Activated naive CD8-positive, alpha-beta T cell treated with anti-CD3 and anti-CD28 coated beads, Interleukin-2, amount 50 U/mL, for 24 hours (primary cell): ENCODE measurements at places on chromosomes 1 and 21.

GRCh38 chr1:215529571-215529970, 37.5 kb upstream of the KCTD3 start:
- H3K4me1 ChIP-seq, result no peaks in the 10 kb centered on the region
- no peak overlapping the region for H3K27ac ChIP-seq

- H3K27me3 ChIP-seq, result peaks cover 5% of the 10 kb centered on the region
- DNase-seq, result no peak
- no peaks in the 10 kb centered on the region for H3K4me1 ChIP-seq
- no peak overlapping the region for H3K4me3 ChIP-seq
- no peak overlapping the region for H3K27ac ChIP-seq
- H3K36me3 ChIP-seq, result no peaks in the 10 kb centered on the region
These were observed 253.2 kb downstream of the GRIK3 start for GRCh38 chr1:36781098-36781497.

DNA sequence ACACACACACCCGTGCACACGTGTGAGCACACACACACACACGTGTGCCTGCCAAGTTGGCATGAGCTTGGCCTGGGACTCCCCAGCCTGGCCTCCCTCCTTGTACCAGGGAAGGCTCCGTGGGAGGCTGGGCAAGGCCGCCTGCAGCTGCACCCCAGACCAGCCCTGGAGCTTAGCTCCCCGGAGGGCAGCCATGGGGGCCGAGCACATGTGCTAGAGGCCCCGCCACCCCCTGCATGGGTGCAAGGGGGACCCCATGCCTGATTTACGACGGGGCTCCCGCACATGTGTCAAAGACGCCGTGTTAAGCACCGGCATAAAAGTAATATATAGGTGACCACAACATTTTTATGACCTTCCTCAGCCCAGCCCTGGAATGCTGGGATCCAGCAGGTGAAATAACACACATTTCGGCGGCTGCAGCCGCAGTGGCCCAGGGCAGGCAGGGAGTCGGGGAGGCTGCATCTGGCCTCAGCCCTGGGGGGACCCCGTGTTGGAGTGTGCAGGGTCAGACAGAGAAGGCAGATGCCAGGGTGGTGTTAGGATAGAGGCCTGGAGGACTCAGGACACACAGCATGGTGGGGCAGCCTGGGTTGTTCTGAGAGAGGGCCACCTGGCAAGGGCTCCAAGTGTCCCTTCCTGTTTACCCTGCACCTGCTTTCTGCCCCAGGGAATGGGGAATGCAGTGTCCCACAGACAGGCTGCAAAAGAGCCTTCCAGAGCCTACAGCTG, 56.3 kb downstream of the WNT9A start:
- no peaks in the 10 kb centered on the region for H3K36me3 ChIP-seq
- H3K27ac ChIP-seq, result no peak overlapping the region
- peak; percentile 1 for DNase-seq

DNA sequence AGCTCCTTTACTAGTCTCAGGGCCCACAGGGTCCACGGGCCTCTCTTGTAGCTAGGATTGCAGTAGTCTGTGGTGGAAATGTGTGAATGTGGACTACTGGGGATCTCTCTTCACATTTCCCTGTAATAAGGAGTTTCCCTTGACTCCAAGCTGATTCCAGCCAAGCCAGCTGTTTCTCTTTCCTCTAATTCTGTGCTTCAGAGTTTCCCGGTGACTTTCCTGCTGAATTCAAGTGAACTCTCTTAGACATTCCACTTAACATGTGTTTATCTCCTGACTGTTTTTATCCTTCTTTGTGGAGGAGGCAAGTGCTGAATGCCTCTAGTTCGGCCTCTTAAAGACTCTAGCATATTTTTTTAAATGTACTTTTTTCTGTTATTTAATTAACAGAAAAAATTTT, 354.0 kb upstream of the RGS18 start:
- H3K27ac ChIP-seq, result no peak overlapping the region
- no peak overlapping the region for H3K4me3 ChIP-seq
- H3K36me3 ChIP-seq, result no peaks in the 10 kb centered on the region
- DNase-seq, result no peak

GRCh38 chr21:31190516-31190915, 152.2 kb upstream of the KRTAP19-8 start:
- H3K4me3 ChIP-seq, result no peak overlapping the region
- H3K27ac ChIP-seq, result peak overlapping the region; percentile 1
- DNase-seq, result no peak

DNA sequence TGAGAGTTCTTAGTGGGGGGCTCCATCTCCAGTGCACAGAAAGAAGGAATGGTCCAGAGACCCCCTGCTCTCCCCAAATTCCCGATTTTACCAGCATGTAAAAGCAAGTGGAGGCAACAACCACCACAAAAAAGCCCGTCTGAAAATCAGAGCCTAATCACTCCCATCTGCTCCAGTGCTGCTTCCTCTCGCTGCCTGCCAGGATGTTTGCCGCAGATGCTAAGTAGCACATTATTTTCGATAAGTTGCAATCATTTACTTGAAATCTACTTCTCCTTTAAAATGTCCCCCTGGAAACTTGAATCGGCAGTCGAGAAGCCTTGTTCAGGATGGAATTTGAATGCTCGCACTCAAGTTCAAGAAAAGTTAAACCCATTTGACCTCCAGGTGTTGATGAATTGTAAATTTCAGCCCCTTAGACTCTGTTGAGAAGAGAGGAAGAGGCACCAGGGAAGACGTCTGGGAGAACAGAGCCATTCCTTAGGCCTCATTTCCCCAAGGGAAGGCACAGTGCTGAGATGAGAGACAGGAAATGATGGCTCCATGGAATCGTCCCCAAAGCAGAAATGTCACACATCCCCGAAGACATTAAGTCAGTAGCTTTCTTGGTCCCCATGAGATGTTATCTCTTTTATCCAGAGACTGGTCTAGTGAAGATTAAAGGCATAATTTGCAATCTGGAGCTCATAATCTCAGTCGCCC, 221.3 kb downstream of the PBX1 start:
- H3K4me1 ChIP-seq, result no peaks in the 10 kb centered on the region
- H3K4me3 ChIP-seq, result no peak overlapping the region
- no peaks in the 10 kb centered on the region for H3K36me3 ChIP-seq
- H3K27ac ChIP-seq, result no peak overlapping the region
- no peak for DNase-seq

- peaks cover 12% of the 10 kb centered on the region for H3K4me1 ChIP-seq
- H3K4me3 ChIP-seq, result no peak overlapping the region
- DNase-seq, result no peak
- no peak overlapping the region for H3K27ac ChIP-seq
- peaks cover 3% of the 10 kb centered on the region for H3K27me3 ChIP-seq
These were observed 23.8 kb downstream of the IER5 start for GRCh38 chr1:181112071-181112929.

DNA sequence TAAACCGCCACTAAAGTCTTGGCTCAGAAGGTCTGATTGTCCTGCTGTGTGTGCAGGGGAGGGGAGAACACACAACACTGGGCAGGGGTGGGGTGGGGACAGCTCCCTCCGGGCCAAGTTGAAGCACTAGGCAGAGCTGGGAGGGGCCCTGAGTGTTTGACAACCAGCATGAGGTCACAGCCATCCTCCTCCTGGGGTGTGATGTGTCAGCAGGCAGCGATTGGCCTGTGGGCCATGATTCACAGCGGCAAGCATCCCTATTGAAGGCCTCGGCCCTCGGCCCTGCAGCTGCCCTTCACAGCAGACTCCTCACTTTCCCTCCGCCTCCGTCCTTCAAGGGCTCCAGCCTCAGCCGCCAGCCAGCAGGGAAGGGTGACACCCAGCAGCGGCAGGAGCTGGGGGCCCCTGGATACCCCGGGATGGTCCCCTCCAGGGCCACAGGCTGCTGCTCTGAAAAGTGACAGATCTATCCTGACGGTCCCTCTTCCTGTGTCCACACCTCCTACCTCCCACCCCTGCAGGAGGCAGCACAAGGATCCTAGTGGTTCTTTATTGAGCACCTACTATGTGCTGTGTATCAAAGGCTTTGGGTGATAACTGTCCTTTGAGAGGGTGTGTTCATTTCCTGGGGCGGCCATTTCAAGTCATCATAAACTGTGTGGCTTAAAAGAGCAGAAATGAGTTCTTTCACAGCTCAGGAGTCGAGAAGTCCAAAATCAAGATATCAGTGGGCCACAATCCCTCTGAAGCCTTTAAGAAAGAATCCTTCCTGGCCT, 66.0 kb upstream of the SLC25A33 start:
- H3K27me3 ChIP-seq, result peaks cover 6% of the 10 kb centered on the region
- no peak for DNase-seq
- H3K36me3 ChIP-seq, result no peaks in the 10 kb centered on the region
- H3K4me1 ChIP-seq, result no peaks in the 10 kb centered on the region

DNA sequence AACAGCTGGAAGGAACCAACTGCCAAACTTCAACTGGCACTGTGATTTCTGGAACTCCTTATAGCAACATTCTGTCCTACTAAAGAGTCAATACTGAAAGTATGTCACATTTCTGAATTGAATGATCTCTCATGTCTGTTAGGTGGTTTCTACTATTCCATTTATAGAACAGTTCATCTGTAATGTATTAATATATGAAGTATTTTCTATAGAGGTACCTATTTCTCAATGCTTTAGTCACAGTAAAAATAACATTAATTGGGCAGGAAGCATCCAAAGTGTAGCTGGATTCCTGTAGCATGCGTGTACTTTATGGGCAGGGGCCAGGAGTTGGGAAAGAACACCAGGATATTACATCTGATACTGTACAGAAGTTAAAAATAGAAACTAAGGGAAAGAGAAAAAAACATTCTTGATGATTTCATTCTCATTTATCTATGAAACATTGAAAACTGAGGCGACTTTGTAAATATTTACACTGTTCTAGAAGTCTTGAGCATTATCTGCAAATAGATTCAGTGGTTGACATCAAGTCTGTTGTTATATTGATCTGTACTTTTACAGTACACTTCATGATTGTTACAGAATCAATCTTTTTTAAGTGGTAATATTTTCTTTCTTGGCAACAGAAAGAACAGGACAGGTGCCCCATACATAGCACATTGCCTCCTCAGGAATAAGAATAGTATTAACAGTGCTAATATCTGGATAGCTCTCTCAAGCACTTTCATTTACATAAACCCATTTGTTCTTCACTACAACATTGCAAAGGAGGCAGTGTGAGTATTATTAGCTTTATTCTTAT, 6.2 kb upstream of the ZNF281 start:
- H3K4me3 ChIP-seq, result no peak overlapping the region
- peaks cover 7% of the 10 kb centered on the region for H3K4me1 ChIP-seq
- no peaks in the 10 kb centered on the region for H3K36me3 ChIP-seq
- no peak overlapping the region for H3K27ac ChIP-seq

- DNase-seq, result peak; percentile 14
- H3K36me3 ChIP-seq, result peaks cover 20% of the 10 kb centered on the region
- peaks cover 51% of the 10 kb centered on the region for H3K4me1 ChIP-seq
- H3K27ac ChIP-seq, result no peak overlapping the region
- H3K4me3 ChIP-seq, result peak overlapping the region; percentile 11
- H3K27me3 ChIP-seq, result no peaks in the 10 kb centered on the region
These were observed 2.1 kb downstream of the TAF12 start for GRCh38 chr1:28640766-28641165.

GRCh38 chr1:244444854-244445253, 6.9 kb downstream of the ADSS2 start:
- peaks cover 46% of the 10 kb centered on the region for H3K36me3 ChIP-seq
- no peak overlapping the region for H3K4me3 ChIP-seq
- no peak for DNase-seq
- peaks cover 61% of the 10 kb centered on the region for H3K4me1 ChIP-seq
- H3K27ac ChIP-seq, result peak overlapping the region; percentile 55

DNA sequence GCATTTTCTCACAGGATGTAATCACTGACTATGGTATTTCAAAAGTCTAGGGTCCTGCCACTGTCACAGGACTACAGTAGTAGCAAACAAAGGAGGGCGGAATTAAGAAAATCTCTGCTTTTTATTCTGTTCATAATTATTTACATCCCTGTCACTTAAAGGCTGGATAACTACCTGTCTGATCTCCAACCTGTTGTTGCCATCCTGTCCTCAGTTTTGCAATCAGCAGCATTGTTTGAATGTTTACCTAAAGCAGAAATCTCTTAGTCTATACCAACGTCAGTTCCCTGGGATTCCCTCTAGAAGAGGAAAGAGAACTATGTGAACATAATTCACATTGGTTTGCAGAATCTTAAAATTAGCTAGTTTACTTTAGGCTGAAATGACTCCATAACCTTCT, 218.5 kb downstream of the PBX1 start:
- no peak overlapping the region for H3K4me3 ChIP-seq
- peaks cover 4% of the 10 kb centered on the region for H3K4me1 ChIP-seq
- DNase-seq, result no peak
- H3K36me3 ChIP-seq, result no peaks in the 10 kb centered on the region
- H3K27me3 ChIP-seq, result peaks cover 3% of the 10 kb centered on the region

- peak overlapping the region; percentile 94 for H3K4me3 ChIP-seq
- no peak for DNase-seq
- peaks cover 29% of the 10 kb centered on the region for H3K4me1 ChIP-seq
- no peaks in the 10 kb centered on the region for H3K27me3 ChIP-seq
- H3K36me3 ChIP-seq, result no peaks in the 10 kb centered on the region
These were observed 1.5 kb upstream of the PPP2R5A start for GRCh38 chr1:212283741-212284140.
